ENCODE measurements at places on chromosomes 2 and 18.
A peak's percentile ranks its signal among the peaks of the same experiment; 100 is the strongest.

DNA sequence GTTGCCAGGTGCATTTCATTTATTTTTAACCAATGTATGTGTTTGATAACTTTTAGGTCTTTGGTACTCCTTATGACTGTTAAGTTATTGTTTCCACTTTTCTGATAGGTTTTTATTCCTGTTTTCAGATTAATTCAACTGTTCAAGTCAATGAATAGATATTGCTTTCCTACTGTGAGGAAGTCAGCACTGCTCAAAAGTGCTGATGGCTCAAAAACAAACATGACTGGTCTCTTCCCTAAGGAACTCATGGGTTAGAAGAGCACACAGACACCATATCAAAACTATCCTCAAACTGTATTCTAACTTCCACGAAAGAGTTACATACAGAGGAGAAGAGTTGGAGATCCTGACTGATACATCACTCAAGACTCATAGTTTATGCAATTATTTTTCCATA lies 39.9 kb upstream of the REG3G start:
- DNase-seq = no peak

DNA sequence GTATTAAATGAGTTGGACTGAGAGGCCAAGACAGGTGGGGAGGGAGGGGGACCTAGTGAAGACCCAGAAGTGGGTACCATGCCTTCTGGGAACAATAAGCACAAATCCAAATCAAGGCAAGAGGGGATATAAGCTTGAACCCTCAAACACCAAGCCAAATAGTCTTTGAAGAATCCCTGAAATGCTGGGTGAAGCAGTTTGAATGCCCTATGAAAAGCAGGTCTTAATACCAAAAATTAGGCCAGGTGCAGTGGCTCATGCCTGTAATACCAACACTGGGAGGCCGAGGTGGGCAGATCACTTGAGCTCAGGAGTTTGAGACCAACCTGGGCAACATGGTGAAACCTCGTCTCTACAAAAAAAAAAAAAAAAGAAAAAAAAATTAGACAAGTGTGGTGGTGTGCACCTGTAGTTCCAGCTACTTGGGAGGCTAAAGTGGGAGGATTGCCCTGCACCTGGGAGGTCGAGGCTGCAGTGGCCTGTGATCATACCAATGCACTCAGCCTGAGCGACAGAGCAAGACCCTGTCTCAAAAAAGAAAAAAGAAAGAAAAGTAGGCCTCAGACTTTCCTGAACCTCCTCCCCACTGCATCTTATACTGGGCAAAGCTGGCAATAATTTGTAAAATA lies 3.5 kb downstream of the PCBP1 start:
- DNase-seq = no peak

GRCh38 chr2:191386938-191387536 lies 141.8 kb downstream of the MYO1B start:
- DNase-seq = no peak

GRCh38 chr18:22563164-22563583 lies 145.5 kb upstream of the CTAGE1 start:
- peak; percentile 81 for DNase-seq

GRCh38 chr2:217142649-217143266 lies 282.9 kb upstream of the TNP1 start:
- DNase-seq = peak; percentile 7
